ENCODE measurements at places on chromosomes 11 and 22.

GRCh38 chr22:17633217-17633997, 4.9 kb upstream of the ATP6V1E1 start:
- DNase-seq, result no peak

DNA sequence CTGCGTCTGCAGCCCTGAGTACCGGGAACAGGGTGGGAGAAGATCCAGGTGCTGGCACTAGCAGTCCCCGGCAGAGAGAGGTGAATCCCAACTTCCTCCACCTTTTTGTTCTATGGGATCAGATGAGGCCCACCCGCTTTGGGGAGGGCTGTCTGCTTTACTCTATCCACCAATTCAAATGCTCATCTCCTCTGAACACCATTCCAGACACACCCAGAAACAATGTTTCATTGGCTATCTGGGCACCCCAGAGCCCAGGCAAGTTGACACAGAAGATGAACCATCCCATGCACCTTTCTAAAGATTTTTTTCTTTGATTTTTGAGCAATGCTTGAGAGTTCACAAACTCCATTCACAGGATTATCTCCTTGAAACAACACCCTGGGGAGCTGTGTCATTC, 78.0 kb downstream of the PARVB start:
- DNase-seq, result no peak

DNA sequence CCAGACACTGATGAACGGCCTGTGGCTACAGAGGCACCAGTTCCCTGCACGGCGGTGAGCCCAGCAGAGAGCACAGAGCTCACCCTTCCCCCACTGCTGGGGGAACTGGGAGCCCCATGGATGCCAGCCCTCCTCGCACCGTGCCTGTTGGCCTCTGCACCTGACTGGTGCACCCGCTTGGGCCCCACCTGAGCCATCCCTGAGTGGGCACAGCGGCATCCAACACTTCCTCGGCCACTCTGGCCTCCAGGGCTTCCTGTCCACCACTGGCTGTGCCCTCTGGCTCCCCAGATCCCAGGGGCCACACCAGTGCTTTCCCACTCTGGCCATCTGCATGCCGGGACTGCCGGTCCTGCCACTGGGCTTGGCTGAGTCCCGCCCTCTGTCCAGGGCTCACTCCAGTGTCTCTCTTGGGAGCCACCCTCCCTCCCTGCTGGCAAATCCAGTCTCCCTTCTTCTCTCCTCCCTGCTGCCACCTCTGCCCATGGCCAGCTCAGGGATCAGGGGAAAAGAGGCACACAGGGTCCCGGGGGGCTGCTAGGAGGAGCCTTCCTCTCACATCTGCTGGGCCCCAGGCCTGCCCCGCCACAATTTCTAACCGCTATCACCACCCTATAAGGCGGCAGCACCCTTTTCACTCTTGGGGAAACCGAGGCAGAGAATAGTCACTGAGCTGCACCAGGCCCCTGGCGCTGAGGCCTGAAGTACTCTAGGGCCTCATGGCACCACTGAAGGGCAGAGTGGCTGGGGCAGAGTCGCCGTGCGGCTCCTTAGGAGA, 33.0 kb downstream of the GNB1L start:
- no peak for DNase-seq

GRCh38 chr11:66548041-66548440, 1.3 kb downstream of the ACTN3 start:
- DNase-seq, result no peak

DNA sequence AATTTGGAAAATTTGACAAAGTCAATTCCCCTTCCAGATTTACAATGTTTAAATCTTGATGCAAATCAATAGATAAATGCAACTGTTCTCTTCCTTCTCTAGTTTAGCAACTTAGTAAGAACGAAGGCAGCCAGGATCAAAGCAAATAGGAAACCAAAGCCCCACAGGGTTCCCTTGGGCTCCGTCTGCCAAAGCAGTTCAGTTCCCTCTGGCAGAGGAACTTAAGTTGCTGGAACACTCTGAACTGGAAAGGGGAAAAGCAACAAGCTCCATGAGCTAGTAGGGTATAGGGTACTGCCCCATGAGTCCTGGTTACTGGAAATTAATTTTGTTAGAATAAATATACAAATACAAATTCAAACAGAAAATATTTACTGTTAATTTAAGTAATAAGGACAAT, 91.3 kb downstream of the RELT start:
- peak; percentile 18 for DNase-seq

DNA sequence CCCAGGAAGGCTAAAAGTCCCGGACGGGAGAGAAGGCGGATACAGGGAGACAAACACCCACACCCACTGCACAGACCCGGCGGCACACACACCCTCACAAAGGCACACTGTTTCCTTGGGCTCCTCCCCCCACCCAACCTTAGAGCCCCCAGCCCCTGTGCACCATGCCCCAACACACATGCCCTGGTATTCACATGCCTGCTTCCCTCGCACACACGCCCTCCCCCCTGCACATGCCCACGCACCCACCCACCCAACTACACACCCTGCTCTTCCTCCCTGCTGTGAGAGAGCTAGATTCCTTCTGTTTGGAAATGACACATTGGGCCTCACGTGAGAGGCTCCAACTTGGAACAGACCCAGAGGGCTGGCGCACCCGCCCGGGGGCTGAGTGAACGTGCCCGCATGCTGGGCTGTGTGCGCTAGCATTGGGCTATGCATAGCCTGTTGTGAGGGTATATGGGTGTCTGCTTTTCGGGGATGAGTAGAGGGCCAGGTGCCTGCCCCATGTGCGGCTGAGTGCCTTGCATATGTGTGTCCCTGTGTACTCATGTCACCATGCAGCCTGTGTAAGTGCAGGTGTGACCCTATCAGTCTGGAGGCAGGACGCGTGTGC, 518 bp upstream of the CHRM1 start:
- no peak for DNase-seq

- DNase-seq, result no peak
Measured at GRCh38 chr11:80495116-80495515, 1054.3 kb upstream of the TENM4 start.

DNA sequence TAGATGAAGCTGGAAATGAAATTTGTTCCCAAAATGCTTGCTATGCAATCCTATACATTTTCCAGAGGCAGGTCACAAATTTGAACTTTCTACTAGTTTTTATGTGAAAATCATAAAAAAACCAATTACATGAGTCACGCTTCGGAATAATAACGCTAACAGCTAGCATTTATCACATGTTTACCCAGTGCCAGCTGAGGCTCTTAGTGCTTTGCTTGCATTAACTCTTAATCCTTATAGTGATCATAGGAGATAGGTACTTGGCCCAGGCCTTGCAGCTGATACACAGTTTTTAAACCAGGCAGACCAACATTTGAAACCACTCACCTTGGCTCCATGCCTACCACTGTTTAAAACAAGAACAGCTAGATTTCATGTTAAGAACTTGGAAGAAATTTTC, 131.8 kb upstream of the RAG2 start:
- no peak for DNase-seq

- no peak for DNase-seq
Measured at GRCh38 chr11:75597636-75598035, 35.6 kb downstream of the SERPINH1 start.

- peak; percentile 41 for DNase-seq
Measured at GRCh38 chr11:69382131-69383128, 88.5 kb downstream of the MYEOV start.

DNA sequence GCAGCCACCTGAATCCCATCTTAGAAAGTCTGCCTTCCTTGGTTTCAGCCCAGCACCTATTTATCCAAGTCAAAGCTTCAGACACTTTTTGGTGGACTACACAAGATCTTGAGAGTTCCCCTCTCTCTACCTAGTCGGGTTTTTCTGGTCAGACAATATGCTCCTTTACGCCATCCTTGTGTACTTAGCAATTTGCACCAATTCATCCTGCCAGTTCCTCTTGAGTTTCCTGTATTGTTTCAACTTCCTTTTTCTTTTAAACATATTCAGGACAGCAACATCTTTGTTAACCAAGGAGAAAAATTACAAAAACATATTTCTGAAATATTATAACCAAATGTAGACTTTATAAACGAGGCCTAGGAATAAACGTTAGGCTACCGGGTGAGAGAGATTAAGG, 368.2 kb upstream of the CADM1 start:
- DNase-seq, result no peak

GRCh38 chr11:122095681-122096262, 20.2 kb downstream of the BLID start:
- DNase-seq, result peak; percentile 33

DNA sequence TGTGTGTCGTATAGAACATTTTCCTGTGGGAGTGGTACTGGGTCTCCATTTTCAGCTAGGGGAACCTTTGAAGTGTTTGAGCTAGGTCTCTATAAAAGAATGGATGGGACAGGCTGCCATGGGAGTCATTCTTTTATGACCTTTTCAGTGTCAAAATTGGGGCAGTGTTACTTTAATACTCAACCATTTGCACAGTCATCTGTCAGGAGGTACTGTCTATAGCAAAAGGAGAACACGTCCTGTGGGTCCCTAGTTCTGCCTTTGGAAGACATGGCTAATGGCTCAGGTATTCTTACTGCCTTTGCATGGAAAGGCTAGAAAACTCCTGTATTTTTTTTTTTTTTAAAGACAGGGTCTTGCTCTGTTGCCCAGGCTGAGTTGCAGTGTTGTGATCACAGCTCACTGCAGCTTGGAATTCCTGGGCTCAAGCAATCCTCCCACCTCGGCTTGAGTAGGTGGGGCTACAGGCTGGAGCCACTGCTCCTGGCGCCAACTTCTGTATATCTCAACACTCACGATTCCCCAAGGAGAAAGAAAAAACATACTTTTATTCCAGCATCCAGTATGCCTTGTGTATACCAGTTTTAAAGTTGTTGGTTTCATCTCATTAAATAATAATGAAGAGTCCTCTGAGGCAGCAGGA, 2.1 kb upstream of the ATF4 start:
- DNase-seq, result no peak

DNA sequence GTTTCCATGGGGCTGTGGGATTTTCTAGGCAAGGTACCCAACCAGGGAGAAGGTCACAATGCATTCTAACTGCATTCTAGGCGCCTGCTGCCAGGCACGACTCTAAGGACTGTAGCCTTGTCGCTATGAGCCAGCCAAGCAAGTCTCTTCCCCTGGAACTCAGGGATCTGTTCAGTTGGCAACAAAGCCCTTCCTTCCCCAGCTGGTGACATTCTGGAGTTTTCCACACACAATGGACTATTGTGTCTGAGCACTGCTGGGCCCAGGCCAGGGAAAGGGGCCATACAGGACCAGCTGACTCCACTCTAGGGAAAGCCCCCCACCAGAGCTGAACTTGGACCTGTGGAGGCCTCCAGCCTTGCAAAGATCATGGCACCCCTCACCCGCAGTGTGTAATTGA, 116.8 kb downstream of the RRAS2 start:
- peak; percentile 69 for DNase-seq

- no peak for DNase-seq
Measured at GRCh38 chr11:2761131-2762030, 61.6 kb upstream of the KCNQ1OT1 start.

- DNase-seq, result no peak
Measured at GRCh38 chr11:129528296-129528695, 152.6 kb downstream of the BARX2 start.

GRCh38 chr22:30204742-30205111, 41.8 kb downstream of the LIF start:
- peak; percentile 47 for DNase-seq

GRCh38 chr11:21428796-21429195, 759.4 kb downstream of the NELL1 start:
- DNase-seq, result no peak

- DNase-seq, result no peak
Measured at GRCh38 chr11:119157063-119157462, 8.2 kb downstream of the ABCG4 start.

DNA sequence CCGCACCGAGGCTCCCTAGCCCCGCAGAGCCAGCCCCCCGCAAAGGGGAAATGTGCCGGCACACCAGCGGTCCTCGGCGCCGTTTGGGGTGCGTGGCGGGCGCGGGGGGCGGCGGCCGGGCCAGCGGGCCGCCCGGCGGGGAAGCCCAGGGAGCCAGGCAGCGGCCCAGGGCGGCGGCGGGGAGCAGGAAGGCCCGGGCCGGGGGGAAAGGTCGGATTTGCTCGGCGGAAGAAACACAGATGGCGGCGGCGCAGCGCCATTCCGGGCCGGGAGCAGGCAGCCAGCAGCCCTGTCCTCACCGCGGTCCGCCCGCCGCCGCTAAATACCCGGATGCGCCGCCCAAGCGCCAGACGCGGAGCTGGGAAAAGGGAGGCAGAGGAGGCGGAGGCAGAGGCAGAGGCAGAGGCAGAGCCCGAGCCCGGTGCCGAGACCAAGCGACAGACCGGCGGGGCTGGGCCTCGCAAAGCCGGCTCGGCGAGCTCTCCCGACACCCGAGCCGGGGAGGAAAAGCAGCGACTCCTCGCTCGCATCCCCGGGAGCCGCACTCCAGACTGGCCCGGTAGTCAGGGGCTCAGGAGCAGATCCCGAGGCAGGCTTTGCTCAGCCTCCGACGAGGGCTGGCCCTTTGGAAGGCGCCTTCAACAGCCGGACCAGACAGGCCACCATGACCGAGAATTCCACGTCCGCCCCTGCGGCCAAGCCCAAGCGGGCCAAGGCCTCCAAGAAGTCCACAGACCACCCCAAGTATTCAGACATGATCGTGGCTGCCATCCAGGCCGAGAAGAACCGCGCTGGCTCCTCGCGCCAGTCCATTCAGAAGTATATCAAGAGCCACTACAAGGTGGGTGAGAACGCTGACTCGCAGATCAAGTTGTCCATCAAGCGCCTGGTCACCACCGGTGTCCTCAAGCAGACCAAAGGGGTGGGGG, 2.6 kb upstream of the GCAT start:
- DNase-seq, result peak; percentile 79

DNA sequence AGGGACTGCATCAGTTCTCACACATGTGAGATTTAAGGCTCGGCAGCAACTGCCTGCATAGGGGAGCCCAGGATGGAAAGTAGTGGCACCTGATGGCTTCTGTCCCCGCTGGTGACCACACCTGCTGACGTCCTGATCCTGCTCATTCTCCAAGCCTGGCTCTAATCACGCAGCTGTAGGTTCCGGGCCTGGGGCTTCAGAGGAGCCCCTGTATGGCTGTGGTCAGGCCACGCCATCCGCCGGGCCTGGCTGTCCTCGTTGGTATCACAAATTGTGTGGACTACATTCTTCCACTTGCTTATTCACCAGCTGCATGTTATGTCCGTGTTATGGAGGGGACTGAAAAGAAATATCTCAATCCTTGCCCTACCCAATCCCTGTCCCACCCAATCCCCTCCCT, 580.0 kb downstream of the TBC1D22A start:
- no peak for DNase-seq

DNA sequence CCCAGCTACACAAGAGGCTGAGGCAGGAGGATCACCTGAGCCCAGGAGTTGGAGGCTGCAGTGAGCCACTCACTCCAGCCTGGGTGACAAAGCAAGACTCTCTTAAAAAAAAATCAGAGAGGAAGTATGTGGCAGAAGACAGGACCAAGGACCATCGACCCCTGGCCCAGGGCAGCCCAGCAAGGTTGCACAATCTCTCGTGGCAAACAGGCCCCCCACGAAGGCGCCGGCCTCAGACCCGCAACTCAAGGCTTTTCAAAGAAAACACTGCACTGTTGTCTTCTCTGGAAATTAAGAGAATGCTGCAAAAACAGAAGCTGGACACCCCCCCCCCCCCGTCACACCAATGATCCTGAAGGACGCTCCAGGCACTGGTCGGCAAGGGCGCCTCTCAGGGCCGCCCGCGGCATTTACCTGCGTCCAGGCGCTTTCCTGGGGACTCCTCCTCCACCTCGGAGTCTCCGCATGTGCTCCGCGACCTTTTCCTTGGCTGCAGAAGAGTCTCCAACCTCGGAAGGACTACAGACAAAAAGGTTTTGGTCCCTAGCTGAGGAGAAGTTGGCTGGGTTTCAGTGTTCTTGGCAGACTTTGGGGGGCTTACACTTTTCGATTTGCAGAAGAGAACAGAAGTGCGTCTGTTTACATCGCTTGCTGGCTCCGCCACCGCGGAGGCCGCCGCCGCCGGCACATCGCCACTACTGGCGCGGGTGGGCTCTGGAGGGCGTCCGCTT, 40.5 kb downstream of the BRD1 start:
- peak; percentile 29 for DNase-seq
